HCEC 1CT (cell line): ENCODE measurements at places on chromosomes 16 and 17.
A peak's percentile ranks its signal among the peaks of the same experiment; 100 is the strongest.

DNA sequence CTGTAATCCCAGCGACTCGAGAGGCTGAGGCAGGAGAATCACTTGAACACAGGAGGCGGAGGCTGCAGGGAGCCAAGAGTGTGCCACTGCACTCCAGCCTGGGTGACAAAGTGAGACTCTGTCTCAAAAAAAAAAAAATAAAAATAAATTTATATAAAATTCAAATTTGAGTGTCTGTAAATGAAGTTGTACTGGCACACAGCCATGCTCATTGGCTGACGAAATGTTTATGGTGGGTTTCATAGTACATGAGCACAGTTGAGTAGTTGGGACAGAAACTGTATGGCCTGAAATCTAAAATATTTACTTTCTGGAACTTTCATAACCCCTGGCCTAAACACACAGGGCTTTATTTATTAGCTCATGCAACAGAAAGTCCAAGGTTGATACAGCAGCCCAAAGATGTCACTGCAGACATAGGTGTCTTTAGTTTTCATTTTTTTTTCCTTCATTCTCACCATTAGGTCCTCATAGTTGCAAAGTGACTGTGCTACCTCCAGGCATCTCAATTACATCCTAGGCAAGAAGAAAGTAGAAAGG, 355.3 kb downstream of the SLC39A11 start:
- DNase-seq, result no peak

DNA sequence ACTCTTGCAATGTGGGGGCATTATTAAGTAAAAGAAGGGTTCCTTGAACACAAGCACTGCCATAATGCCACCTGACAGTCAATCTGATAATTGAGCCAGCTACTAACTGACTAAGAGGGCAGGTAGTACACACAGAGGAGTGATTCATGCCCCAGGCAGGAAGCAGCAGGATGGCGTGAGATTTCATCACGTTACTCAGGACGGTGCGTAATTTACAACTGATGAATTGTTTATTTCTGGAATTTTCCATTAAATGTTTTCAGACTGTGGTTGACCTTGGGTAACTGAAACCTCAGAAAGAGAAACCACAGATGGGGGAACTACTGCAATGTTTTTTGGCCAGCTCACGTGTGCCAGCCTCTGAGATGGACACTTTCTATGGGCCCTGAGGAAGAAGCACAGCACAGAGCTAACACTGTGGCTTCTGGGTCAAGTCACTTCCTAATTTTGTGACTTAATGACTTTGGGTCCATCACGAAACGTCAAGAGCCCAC, 46.7 kb downstream of the C17orf67 start:
- peak; percentile 98 for DNase-seq

GRCh38 chr16:79171931-79172705, 428.4 kb downstream of the MAF start:
- no peak for DNase-seq

GRCh38 chr16:23902748-23903414, 67.1 kb downstream of the PRKCB start:
- no peak for DNase-seq
